GM23248 (cell line): ENCODE measurements at places on chromosomes 4 and X. TPM values are rescaled to one million over a fixed set of nuclear protein-coding genes. Genes with fewer than 3 reads are reported as not detected.

JAKMIP1 gene
- not detected in 2 replicates for total RNA-seq

PGAM4 gene
- total RNA-seq, result not detected in 2 replicates

CXCL11 gene
- not detected in 2 replicates for total RNA-seq

CENPI gene
- total RNA-seq, result 9.6 and 11.8 TPM in 2 replicates

S100G gene
- not detected in 2 replicates for total RNA-seq

IL2RG gene
- total RNA-seq, result not detected in 2 replicates
